Frontal cortex (tissue), 4 donors: ENCODE measurements at places on chromosomes 5 and 9.
A peak's percentile ranks its signal among the peaks of the same experiment; 100 is the strongest.

GRCh38 chr5:137401946-137402345, 97.2 kb downstream of the SPOCK1 start:
- no peak for DNase-seq

DNA sequence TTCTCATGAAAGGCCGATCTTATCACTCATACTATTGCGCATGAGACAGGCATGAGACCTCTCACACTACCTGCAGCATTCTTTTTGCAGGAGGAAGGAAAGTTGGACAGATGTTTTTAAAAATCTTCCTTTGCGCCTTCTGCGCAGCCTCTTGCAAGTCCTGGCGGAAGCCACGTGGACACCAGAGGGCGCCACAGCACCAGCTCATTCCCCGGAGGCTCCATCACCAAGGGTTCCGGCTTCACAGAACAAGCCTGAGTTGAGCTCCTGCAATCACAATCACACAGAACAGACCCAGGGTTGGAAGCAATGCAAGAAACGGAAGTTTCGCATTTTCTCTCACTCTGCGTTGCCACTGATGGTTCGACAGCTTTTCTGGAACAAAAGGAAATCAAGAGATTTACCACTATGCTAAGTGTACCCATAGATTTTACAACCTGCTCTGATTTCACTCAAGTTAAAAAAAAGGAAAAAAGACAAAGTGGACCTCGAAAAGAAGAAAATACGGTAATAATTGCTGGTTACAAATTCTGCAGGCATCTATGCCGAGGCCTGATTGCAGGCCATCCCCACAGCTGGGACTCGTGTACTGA, 304.7 kb upstream of the MSX2 start:
- peak; percentile 76 for DNase-seq

DNA sequence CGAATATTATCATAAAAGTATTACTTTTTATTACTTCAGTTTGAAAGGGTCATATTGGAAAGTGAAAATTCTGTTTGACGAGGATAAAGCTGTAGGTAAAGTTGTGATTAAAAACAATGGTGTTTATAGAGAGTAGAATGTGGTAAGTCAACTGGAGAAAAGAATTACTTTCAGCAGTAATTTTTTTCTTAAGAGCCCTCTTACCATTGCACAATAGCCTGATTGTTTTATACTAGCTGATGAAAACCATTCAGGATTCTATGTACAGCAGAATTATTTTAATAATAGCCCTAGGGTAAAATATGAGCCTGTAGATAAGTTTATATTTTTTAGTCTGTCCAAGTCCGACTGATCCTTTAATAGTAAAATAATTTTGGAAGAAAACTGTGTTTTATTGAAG, 16.6 kb downstream of the CDC42SE2 start:
- DNase-seq, result no peak

DNA sequence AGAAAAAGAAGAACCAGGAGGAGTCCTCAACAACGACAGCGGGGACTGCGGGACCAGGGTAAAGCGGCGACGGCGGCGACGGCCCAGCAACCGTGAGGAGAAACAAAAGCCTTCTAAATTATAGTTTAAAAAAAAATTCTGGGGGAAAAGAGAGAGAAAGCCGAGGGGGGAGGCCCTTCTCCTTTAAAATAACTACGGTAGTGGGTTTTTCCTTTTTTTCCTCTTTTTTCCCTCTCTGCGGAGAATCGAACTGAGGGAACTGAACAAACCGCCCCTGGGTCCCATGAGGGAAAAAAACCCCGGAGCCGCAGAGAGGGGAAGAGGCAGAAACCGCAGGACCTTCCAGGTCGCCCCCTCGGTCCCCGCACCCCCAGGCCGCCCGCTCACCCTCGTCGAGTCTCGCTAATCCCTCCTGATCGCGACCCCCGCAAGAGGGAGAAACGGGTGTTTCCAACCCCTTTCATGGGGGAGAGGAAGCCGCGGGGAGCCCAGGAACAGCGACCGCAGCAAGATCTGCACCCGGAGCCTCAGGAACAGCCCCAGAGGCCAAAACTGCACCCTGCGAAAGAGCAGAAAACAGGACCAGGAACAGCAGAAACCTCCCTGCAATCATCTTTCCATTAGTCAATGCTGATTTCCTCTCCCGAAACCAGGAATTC, 453 bp downstream of the CPEB4 start:
- DNase-seq, result no peak

DNA sequence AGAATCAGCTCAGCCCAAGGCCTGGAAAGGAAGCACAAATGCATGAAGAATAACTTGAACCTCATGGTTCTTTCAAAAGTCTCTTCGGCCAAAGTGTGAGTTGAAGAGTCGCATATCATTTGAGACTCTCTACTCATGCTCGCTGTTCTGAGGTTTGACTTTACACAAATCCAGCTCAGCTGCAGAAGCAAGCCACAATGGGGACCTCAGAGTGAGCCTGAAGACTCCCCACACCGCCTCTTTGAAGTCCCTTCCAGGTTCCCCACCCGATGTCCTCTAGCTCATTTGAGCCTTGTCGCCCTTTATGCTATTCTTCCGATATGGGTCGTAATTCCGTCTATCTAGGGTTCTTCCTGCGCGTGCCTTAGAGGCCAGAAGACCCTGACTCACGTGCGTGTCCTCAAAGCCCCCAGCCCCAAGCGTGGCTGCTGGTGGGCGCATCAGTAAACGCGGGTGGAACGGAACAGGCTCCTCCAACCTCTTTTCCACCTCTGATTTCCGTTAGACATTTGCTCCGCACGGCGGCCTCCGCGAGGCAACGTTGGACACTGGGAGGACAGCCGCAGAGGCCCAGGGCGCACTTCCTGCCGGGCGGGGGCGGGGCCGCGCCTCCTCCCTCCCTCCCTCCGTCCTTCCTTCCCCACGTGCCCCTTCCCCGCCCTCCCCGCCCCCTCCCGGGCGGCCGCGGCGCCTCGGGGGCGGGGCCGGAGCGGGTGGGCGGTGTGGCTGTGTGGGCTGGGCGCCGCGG, at the start of gene SNX30:
Gene SNX30 (plus strand): TSS at position 745 of the 748 bp plus-strand sequence. CDS start 242 bp downstream, outside the sequence.
- DNase-seq, result peak; percentile 97

DNA sequence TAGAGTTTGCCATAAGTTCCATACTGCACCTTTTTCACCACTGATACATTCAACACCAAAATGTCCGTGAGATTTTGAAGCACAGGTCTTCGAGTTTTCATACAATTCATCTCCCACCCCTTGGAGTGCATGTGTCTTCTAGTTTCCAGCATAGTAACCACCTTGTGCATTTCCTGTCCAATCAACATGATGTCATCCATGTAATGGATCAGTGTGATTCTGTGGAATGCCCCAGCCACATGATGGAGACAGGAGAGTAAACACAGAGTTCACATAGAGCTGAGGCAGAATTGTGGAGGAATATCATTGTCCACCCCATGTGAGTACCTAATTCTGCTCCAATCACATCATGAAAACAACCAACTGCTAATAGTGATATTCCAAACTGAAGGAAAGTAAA, 441.5 kb upstream of the CDH6 start:
- DNase-seq, result no peak

DNA sequence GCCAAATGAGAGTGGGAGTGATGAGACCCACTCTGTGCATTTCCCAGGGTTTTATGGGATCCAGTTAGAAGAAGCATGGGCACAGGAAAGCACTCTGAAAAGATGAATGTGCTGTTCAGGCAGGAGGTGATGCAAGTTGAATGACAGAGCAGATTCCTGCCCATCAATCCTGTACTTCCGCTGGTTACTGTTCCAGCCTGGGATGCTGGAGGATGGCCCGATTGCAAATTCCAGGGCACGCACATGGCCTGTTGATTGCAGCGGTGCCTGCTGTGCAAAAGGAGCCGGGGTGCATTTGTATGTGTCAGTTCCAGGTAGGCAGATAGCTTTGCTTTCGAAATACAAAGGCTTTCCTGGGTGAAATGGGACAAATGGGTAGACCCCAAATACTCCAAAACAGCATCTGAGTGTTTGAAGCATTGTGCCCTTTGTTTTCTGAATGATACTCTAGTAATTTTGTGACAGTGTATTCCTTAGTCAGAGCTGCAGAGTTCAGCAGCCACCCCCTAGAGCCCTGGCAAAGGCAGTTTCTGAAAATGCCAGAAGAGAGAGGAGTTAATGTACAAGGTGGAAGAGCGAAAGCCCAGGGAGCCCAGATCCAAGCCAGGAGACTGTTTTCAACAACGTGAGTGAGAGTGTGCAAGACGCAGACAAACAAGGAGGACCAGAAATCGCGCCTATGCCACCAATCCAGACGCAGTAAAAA, 454.2 kb upstream of the CLINT1 start:
- no peak for DNase-seq

DNA sequence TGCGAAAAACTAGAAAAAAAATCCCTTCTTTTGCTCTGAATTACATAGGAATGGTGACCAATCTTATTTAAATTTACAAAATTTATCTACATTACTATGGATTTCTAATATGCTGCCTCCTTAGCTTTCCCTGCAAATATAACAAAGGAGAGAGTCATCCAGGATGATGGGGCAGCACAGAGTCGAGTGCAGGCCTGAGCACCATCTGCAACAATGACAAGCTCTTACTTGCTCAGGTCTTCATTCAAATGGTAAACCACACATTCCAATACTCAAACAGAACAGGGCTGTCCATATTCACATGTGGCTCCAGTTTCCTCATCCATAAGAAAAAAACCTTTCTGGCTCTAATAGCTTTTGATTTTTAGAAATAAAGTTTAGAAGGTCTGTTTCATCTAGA, 33.5 kb upstream of the ZNF354B start:
- no peak for DNase-seq

GRCh38 chr5:75199071-75199470, 37.6 kb downstream of the ANKRD31 start:
- no peak for DNase-seq

DNA sequence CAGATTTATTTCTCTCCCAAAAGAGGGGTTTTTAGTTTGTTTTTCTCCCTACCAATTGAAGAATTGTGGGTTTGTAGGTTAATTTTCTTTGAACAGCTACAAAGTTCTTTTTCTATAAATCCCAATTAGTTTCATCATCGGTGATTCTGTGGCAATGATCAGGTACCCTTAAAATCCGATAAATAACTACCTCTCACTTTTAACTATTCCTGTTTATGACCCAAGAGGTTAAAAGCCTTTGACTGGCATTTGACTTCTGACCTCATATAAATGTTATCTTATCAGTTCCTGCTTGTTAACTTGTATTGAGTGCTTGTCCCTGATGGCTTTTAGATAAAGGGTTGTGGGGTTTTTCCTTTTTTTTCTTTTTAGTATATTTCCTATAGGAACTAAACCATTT, 124.4 kb upstream of the TMEM161B start:
- DNase-seq, result no peak

- DNase-seq, result no peak
Measured at GRCh38 chr5:14174230-14174636, 31.1 kb downstream of the TRIO start.

DNA sequence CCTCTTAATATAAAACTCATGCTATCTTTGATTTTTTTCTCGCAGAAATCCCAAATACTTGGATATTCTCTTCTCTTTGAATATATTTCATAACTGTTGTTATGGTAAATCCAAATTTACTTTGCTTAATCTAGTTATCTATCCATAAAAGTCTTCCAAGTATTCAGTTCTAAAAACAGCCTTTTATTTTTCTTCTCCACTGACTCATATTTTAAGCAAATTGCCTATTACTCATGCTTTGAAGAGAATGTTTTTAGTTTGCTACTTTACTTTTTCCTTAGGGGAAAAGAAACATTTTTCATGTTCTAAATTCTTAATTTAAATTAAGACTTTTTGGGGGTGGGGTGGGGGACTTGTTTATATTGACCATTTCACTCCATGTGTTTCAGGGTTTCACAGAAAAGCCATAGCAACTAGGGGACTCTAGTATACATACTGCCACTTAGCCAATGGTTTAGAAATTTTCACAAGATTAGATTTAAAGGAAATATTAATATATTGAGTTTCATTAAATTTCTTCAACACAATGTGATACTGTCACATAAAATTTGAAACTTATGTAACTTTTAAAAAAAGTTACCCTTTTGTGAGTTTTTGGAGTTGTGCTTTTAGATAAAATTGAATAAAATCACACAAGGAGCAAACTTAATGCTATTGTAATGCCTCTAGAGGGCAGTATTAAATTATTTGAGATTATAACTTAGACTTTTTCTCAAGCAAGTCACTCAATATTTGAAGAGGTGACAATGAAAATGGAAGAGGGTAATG, 545.8 kb upstream of the ARRDC3 start:
- DNase-seq, result no peak

GRCh38 chr9:132099741-132100407, 20.2 kb upstream of the MED27 start:
- DNase-seq, result no peak

- no peak for DNase-seq
Measured at GRCh38 chr5:105475401-105475800, 1912.8 kb upstream of the NUDT12 start.

DNA sequence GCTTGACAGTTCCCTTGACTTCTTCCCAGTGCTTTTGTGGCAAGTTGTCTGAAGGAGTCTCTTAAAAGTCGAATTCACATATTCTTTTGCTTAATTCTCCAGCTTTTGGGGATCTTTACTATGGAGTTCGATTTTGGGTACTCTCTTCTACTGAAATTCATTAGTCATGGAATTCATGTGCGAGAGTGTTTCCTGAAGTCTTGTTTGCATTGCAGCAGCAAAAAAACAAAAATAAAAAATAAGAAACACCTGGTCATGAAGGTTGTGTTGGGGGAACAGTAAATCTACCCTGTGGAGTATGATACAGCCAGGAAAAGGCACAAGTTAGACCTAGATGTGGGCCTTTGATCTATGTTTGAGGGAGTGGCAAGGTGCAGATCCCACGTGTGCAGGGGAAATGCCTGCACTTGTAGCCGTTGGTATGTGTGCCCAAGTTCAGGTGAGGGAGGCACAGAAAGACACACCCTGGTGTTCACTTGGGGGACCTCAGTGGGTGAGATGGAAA, 55.2 kb downstream of the CFAP77 start:
- DNase-seq, result no peak

DNA sequence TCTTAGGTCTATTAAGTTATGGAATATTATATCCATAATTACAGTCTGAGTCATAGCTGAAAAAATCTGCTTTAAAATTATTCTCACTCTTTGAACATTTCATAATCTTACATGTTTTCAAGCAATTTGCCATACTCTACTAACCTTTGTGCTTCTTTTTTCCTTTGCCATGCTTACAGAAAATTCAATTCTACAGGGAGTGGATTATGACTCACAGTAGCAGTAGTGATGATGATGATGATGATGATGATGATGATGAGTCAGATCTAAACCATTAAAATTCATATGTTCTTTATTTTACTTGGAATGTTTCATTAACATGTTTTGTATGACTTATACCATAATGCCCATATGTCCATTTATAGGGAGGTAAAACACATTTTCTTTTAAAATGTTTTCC, 207.1 kb downstream of the VPS13A start:
- no peak for DNase-seq

DNA sequence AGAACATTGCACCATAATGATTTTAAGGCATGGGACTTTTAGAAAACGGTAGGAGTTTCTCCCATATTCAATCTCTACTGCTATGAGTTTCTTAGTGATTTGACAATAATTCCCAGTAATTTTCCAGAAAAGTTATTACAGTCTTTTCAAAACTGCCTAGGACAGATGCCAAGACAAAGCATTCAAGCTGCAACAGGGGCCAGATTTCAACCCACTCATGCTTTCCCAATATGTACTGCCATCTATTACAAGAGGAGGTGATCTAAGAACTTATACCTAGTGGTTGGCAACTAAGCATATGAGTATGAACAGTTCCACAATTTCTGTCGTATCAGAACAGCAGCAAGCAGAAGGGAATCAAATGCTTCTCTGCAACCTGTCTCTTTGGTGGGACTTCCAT, 95.1 kb upstream of the TMED7 start:
- DNase-seq, result no peak
